ENCODE measurements at places on chromosomes 1 and 21.

GRCh38 chr1:204150702-204151551 lies 917 bp downstream of the ETNK2 start:
- no peak for DNase-seq

DNA sequence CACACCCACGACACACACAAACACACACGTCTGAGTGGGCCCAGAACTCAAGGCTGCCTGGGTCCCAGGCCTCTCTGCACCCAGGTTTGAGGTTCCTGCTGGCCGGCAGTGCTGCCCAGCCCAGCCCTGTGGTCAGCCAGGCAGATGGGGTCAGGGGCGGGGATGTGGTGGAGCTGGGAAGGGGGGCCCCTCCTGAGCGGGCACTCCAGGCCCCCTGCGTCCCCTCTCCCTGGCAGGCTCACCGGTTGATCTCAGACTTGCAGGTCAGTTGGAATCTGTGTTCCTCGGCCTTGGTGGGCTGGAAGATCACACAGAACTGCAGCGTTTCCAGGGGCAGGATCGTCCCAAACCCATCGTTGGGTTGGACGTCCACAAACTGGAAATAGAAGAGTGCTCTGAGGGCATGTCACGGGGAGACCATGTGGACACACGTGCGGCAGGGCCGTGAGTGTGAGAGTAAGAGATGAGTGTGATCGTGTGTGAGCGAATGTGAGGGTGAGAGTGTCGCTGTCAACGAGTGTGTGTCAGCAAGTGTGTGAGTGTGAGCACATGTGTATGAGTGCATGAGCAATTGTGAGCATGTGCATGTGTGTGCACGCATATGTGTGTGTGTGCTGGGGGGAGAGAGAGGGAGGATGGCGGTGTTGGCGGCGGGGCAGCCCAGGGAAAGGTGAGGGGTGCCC lies 19.7 kb upstream of the TMEM52 start:
- no peak for DNase-seq

GRCh38 chr1:248782416-248783141 lies 27.0 kb upstream of the LYPD8 start:
- no peak for DNase-seq

- DNase-seq = no peak
These were observed 60.4 kb downstream of the DESI2 start for GRCh38 chr1:244713332-244713731.

- no peak for DNase-seq
These were observed 174.4 kb downstream of the PGBD5 start for GRCh38 chr1:230251644-230252191.

- no peak for DNase-seq
These were observed 39.5 kb upstream of the TNFRSF1B start for GRCh38 chr1:12127206-12127810.

DNA sequence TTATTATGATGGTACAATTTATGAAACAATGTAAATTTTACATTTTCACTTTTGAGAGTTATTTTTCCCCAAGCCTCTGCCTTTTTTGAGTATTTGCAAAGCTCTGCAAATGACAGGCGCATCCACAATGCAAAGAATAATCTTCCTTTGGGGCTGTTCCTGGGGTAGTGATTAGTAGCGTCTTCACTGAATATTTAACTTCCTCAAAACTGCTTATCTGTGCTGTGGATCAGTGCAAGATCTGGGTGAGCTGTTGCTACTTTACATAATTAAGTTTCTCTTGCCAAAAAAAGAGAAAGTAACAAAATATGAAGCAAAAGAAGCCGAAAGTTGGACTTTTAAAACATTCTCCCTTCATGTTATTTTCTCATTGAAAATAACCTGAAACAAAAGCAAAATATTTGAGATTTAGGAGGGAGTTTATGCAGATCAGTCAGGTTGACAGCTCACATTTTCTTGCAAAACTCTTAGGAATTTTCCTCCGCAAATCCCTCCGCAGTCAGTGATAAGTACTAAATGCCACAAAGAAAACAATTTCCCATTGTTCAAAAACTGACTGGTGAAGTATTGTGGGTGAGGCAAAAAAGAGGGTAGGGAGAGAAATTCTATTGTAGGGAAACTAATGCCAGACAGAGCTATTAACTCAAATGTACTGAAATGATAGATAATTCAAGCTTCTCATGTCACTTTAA lies 276.4 kb upstream of the B3GALT2 start:
- no peak for DNase-seq

Measured in fibroblast of mammary gland (primary cell).